Peyer's patch (tissue), 4 donors: ENCODE measurements at places on chromosomes 2 and 18. TPM values are rescaled to one million over a fixed set of nuclear protein-coding genes. Genes with fewer than 3 reads are reported as not detected.

Gene TBC1D8
- total RNA-seq, result 209 TPM

Gene FNDC4
- 2.0 TPM for total RNA-seq

GRCh38 chr18:28757466-28758008 lies 580.6 kb upstream of the CDH2 start:
- DNase-seq, result no peak

- no peak for DNase-seq
Measured at GRCh38 chr2:200382874-200383273, 76.4 kb downstream of the SPATS2L start.

Gene RAD51AP2
- total RNA-seq, result not detected

GRCh38 chr2:63051795-63052333 lies 1.2 kb downstream of the OTX1 start:
- DNase-seq, result no peak

Gene SERPINB13
- total RNA-seq, result not detected

Gene PARD3B
- 19.6 TPM for total RNA-seq

GRCh38 chr18:34550902-34551301 lies 159.2 kb upstream of the DTNA start:
- DNase-seq, result no peak

- DNase-seq, result no peak
Measured at GRCh38 chr2:210667711-210668110, 111.3 kb downstream of the CPS1 start.

Gene CAPG
- total RNA-seq, result 61.9 TPM

DNA sequence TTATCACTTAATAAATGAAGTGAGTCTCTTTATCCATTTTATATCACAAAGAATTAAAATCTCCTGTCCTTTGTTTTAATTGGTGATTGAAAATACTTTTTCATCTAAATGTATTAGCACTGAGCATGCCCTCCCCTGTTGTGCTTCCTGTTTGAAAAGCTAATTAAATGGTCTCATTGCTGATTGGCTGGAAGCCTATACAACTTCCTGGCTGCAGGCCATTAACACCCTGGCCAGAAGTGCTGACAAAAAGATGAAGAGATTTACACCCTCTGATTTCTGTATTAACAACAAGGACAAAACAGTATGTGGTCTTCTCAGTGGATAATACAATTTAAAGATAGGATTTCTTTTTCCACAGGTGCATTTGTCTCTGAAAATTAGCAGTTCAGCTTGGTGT lies 548.0 kb downstream of the DCC start:
- DNase-seq, result no peak

- DNase-seq, result no peak
Measured at GRCh38 chr2:191977754-191978153, 130.9 kb upstream of the CAVIN2 start.

GRCh38 chr18:63078471-63078870 lies 241.1 kb downstream of the BCL2 start:
- no peak for DNase-seq

Gene PRKD3
- total RNA-seq, result 80.0 TPM

GRCh38 chr2:9596621-9597311 lies 34.0 kb downstream of the YWHAQ start:
- DNase-seq, result no peak

Gene ME2
- total RNA-seq, result 147 TPM

DNA sequence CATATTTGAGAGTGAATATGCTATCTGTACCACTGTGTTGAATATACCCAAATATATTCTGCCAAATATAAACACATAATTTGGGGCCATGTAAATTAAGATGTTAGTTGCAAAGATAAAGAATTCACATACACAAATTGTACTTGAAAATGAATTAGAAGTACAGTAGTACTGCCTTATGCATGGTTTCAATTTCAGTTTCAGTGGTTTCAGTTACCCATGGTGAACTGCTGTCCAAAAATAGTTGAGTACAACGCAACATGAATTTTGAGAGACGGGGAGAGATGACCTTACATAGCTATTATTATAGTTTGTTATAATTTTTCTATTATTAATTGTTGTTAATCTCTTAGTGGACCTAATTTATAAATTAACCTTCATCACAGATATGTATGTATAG lies 1313.0 kb upstream of the FAM98A start:
- no peak for DNase-seq

- no peak for DNase-seq
Measured at GRCh38 chr18:75742516-75742915, 315.0 kb upstream of the SMIM21 start.

Gene DES
- 574 TPM for total RNA-seq

DNA sequence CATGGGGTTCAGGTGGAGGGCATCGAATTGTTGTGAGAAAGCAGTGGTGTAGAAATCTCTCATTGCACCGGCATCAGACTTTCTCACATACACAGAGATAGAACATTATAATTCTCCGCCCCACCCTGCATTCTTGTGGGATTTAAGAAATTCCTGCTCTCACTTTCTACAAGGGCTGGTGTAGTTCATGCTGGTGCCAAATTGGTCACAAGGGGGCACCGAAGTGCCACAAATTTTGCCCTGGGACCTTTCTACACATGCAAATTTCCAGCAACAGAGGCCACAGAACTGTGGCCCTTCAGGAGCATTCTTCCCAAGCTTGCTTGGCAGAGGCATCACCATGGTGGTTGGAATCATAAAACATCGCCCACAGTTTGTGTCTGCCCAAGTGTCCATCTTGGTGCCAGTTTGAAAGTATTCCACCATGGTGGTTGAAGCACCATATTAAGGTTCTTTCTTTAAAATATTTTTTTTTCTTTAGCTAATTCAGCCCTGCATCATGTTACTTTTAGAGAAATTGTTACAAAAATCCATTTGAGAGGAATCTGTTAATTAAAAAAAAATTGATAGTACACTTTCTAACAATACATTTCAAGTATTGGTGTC lies 521.2 kb upstream of the FANCL start:
- peak; percentile 19 for DNase-seq

DNA sequence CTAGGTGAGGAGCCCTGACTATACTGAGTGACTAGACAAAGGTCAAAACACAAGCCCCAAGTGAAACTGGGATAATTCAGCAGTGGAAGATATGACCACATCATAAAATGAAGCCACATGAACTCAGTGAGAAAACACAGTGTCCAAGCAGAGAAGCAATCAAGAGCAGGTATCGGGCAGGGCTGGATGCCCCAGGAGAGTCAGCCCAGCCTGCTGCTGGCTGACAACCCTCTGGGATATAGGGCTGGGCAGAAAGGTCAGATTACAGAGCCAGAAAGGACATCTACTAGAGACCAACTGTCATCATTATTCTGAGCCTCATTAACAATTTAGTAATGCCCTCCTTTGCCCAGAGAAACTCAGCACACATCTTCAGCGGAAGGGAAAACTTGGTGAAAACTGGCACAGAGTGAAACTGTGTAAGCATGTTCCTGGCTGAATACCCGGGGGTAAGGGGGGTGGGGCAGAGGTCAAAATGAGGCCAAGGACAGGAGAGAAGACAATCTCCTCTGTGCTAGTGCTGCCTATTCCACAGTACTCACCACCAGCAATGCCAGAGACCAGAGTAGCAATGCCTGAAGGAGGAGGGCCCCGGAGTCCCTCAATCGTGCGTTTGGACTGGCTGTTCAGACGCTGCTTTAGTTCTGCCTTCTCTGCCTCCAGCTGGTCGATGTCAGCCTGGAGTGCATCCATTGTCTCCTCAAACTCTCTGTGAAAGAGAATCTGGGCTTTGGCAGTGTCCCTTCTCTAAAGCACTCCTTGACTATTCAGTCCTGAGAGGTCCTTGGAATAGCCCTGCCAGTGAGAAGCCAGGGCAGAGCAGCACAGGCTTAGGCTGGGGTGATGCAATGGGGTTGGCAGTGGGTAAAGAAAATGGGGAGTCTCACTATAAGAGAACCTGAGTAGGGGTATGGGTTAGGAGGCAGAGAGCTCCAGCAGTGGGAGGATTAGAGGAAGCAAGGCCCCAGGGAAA lies 15.3 kb downstream of the DCTN1 start:
- DNase-seq, result no peak

DNA sequence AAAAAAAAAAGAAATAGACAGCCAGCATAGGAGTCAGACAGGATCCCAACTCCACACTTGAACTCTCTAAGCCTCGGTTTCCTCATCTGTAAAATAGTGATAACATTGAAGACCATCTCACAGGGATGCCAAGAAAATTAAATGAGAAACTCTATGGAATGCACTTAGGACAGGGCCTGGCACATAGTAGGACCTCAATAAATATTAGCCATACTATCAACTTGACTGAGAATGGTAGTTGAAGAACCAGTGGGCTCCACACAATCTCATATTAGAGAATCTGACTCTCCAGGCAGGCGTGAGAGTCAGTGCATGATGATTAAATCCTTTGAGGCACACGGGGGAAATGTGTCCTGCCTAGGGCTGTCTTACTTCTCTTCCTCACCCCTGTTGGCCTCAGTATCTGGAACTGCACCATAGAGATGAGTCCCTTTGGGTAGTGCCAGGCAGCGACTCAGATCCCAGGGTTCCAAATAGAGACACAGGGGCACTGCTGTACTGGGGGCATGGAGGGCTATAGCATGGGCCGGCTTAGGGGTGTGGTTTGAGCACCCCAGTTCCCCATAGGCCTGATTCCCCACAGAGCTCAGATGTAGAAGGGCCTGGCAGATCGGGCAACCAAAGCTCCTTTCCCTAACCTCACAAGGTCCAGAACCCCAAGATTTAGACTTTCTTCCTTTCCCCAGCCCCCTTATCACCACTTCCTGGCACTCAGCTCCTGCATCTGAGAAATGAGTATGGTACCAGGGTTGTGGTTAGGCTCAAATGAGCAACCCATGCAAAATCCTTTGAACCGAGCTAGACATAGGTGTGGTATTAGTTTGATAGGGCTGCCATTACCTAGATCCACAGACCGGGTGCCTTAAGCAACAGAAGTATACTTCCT lies 51.3 kb upstream of the CAB39 start:
- DNase-seq, result peak; percentile 58

- DNase-seq, result no peak
Measured at GRCh38 chr2:64324746-64325410, 129.1 kb upstream of the LGALSL start.

Gene KATNAL2
- 0.67 TPM for total RNA-seq

GRCh38 chr2:32274289-32274688 lies 3.4 kb upstream of the YIPF4 start:
- no peak for DNase-seq

- no peak for DNase-seq
Measured at GRCh38 chr2:30147196-30147714, 448 bp downstream of the YPEL5 start.

DNA sequence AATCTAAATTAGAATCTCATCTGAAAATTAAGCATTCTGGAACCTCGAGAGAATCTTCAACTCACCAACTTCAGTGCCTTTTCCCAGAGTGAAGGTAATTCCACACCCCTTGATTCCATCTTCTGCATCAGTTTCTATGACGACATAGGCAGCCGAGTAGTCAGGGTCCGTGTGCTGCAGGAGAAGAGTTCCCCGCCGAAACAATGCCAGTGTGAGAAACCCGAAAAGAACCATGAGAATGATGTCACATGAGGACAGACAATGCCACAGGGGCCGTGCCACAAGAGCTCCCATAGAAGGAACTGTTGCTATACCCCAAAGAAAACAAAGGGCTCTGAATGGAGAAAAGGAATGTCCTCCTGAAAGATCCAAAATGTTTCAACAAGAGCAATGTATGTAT lies 6.0 kb downstream of the ENOSF1 start:
- no peak for DNase-seq

GRCh38 chr2:177037569-177037968 lies 175.0 kb upstream of the HNRNPA3 start:
- DNase-seq, result no peak

- no peak for DNase-seq
Measured at GRCh38 chr2:140747665-140748064, 1383.2 kb downstream of the LRP1B start.

DNA sequence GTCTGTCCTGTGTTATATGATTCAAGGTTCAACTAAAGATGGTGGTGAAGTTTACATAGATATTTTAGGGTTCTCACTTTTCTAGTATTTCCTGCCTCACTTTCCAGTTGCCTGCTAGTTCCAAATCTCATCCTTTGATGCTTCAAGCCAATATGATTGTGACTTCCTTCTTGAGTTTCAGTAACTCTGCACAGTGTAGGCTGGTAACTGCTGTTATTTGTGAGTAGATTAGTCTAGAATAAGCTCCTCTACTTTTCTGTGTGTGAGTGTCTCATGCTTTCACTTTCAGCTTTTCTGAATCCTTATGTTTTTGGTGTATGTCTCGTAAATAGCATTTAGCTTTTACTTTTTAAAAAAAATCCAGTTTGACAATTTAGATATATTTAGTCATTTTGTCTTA lies 42.6 kb downstream of the GALNT1 start:
- no peak for DNase-seq

DNA sequence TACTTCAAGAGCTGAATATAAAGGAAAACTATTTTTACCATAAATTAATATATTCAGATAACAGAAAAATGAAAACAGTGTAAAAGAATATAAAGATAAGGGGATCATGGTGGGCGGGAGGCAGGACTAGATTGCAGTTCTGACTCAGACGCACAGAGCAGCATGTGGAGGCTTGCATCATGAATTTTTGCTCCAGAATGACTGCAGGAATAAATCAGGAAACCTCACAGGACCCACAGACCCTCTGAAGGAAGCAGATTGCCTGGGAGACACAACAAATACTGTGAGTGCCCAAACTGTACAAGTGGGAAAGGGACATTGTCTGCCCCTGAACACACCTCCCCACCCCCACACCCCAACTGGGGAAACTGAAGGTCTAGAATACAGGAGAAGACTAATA lies 19.2 kb upstream of the SIGLEC15 start:
- DNase-seq, result no peak

Gene PPP1R1C
- not detected for total RNA-seq

DNA sequence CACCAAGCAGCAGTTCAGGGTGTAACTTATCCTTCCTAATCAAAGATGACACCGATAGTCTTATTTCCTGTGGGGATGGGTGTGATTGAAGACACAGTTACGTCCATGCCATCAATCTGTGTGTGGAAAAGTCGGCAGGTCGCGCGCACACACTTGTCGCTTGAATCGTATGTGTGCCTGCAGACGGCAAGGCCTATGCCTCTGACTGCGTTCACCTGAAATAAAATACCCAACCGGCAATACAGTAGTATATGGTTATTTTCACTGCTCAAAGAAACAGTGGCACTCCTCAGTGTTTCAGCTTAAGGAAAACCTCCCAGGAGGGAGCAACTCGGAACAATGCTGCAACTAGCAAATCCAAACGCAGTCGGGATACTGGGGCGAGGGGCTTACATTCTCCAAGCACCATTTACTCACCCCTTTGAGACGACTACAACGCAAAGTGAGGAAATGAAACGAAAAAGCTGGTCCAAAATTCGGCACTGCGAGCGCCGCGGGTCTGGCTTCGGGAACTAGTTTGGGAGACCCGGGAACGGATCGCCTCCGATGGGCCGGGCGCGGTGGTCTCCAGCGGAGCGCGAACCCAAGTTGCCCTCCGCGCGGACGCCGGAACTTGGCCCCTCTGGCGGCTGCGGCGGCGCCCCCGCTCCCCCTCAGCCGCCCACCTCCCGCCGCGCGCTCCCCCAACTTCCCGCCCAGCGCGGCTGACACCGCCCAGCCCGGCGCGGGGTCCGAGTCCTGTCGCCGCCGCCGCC lies 675 bp downstream of the PRKD3 start:
- DNase-seq, result peak; percentile 62

Gene SCG2
- 3.2 TPM for total RNA-seq

GRCh38 chr2:42331569-42332284 lies 29.3 kb downstream of the COX7A2L start:
- no peak for DNase-seq

Gene VWC2L
- not detected for total RNA-seq

Gene COL4A3
- 7.1 TPM for total RNA-seq

Gene AGXT
- total RNA-seq, result not detected

Gene SERPINB11
- total RNA-seq, result not detected

Gene ANTXR1
- 17.7 TPM for total RNA-seq

- DNase-seq, result no peak
Measured at GRCh38 chr2:195612611-195613495, 44.2 kb upstream of the SLC39A10 start.
